ENCODE measurements at places on chromosomes 4 and X.

DNA sequence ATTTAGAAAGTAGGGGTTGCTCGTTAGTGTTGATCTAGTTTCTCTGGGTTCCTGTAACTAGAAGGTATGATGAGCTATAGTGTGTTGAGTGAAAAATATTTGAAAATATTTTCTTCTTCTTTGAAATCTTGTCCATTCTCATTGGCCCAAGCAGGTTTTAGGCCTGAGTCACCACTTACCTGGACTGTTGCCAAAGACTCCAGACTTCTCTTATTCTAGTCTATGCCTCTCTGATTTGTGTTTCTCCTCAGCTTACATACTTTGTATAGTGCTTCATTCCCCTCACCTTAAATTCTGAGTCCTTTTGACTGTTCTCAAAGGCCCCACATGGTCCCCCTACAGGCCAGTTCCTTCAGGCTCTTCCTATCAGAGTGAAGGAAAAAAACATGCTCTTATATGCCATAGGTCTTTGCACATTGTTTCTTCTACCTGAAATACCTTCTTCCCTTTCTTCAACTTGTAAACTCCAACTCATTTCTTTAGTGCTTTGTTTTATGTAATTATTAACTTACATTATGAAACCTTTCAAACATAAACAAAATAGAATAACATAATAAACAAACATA, 258.2 kb downstream of the PPP1R2C start:
- DNase-seq, result no peak

- no peak for DNase-seq
Measured at GRCh38 chrX:103248553-103248952, 6.4 kb downstream of the TCEAL8 start.

DNA sequence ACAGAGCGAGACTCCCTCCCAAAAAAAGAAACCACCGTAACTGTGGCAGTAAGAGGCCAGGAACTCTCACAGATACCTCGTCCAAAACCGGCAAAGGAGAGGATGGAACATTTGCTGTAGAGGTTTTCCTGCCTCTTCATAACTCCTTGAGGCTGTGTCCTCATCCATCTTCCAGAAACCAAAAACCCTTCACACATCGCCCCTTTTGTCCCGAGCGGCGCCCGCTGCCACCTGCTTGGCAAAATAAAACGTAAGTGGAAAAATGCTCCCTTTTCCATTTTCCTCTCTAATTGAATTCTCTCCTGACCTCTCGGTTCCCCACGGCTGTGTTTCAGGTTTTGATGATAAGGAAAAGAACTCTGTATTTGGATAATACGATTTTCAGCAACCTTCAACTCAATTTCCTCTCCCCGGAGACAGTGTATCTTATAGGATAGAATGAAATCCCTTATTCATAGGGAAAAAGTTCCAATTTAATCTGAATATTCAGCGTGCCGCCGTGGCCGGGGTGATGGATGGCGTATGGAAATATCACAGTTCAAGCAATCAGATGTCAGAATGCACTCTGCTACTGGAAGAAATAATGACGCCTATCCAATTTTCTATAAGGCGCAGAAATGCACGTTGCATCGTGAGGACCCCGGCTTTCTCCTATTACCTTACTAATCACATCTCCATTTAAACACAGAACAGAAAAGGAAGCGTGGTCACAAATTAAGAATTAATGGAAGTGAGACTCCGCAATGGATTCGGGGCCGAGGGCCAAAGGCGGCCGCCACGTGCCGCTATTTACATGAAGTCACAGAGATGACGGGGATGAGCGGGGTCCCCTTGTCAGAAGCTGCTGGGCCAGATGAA, 5.2 kb upstream of the PPP2R3B start:
- no peak for DNase-seq

DNA sequence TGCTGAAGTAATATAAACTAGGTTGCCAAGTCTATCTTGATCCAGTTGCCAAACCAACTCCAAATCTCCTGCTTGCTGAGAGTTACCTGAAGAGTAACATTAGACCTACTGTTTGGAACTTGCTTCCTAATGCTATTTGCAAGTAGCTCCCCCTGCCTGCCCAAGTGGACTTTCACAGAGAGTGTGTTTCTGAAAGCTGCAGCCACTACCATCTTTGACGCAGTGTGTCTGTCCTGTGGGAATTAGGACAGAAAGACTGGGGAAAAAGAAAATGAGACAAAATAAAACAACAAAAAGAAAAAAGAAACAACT, 195.0 kb upstream of the HS3ST1 start:
- no peak for DNase-seq

DNA sequence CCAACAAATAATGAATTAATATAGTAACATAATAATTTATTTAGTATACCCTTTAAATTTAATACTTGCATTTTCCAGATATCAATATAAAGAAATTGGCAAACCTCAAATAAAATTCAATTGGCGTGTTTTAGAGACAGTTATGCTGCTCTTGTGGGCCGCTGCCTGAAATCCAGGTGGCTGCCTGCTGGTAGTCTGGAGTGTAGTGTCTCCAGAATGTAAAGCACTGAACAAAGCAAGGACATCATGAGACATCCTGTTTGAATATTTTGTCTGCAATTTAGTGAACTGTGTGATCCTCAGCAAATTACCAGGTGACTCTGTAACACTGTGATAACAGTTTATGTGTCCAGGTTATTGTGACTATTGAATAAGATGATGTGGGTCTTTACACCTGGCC, 29.9 kb downstream of the ZFP42 start:
- DNase-seq, result no peak

DNA sequence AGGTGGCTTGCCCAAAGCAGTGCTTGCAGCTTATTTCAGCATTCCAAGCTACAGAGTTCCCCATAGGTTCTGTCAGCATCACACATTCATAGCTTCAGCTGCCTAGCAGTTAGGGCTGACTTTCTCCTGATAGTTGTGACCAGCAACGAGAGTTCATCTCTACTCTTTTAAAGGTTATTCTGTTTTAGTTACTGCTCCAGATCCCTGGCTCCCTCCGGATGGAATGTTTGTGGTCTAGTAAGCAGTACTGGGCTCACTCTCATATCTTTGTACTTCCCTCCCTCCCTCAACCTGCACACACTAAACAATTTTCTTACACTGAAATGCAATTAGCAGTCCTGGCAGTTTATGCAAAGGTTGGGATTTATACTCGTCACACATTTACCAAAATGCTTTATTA, 43.9 kb downstream of the PTTG2 start:
- no peak for DNase-seq

DNA sequence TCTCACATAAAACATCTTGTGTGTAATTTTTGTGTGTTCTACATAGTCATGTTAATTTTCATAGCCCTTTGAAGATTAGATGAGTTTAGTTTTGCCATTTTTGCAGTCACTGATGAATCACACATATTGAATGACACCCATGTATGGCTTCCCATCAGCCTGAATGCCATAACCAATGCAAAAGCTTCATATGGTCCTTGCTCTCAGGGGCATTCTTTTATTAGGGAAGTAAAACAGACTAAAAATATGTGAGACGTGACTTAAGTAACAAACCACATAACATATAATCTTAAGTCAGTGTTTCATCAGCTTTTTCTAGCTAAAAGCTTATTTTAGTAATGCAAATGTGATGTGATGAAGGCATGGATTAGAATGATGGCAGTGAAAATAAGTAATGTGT, 8.2 kb downstream of the SLC25A4 start:
- DNase-seq, result no peak

Measured in stimulated activated CD8-positive, alpha-beta memory T cell treated with anti-CD3 and anti-CD28 coated beads, Interleukin-2, amount 100 ng/mL, for 48 hours (primary cell).